ENCODE measurements at places on chromosomes 16 and 17. TPM values are rescaled to one million over a fixed set of nuclear protein-coding genes. Genes with fewer than 3 reads are reported as not detected.

DNA sequence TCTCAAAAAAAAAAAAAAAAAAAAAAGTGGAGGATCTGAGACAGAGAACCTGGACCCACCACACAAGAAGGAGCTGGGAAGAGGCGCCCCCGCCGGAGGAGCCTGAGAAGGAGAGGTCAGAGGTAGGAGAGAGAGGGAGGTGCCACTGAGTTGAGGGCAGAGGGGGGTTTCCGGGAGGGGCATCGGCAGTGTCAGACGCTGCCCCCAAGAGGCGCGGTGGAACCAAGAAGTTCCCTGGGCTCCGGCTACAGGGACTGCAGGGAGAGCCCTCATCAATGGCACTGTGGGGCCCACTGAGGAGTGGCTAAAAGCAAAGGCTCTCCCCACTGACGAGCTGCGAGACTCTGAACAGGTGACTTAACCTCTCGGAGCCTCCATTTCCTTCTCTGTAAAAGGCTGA is 4.2 kb downstream of the CCDC42 start:
- DNase-seq = no peak

DNA sequence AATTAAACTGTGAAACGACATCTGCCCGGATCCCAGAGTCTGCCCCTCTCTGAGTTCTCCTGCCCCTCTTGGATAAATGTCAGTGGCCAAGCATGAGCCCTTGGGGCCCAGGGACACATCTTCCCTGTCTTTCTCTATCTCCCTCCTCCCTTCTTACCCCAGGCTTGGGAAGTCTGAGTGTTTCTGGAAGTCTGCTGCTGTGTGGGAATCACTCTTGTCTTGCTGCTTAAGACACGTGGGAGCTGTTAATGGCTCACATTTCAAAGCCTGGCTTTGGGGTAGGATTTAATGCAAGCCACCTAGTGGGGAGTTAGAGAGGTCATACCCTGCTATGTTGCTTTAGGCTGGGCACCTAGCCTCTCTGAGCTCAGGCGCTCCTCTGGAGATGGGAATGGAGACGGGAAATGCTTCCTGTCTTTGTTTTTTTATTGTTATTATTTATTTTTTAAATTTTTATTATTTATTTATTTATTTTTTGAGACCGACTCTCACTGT is 218.5 kb upstream of the CIBAR2 start:
- DNase-seq = peak; percentile 92

DNA sequence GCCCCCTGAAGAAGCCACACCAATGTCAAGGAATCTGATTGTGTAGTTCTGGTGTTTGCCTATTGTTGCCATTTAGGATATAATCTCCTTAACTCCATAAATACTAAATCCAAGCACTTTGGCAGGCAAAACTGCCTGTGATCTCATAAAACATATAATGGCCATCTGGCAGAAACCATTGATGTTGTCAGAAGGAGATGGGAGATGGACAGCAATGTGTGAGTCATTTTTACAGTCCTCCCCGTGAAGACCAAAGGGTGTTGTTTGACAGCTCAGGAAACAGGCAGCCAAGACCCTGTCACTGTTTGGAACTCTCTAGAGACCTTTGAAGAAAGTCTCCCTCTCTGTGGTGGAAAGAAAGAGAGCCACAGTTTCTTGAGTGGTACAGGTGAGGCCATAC is 454.1 kb downstream of the HS3ST3B1 start:
- no peak for DNase-seq

- DNase-seq = no peak
Measured at GRCh38 chr17:77246110-77247047, 105.6 kb downstream of the SEC14L1 start.

DNA sequence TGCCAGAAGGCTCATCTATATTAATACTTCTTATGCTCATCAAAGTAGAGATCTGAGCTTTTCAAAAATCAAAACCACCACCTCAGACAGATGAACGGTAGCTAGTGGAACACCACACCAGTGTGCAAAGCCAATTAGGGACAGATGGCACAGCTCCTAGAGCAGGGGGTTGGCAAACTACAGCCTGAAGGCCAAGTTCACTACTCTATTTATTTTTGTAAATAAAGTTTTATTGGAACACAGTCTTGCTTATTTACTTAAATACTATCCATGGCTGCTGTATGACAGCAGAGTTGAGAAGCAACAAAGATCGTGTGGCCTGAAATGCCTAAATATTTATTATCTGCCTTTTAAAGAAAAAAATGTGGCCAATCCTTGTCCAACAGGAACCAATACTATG is 56.8 kb downstream of the AMFR start:
- DNase-seq = no peak

The ACSM5 gene
- total RNA-seq = not detected

DNA sequence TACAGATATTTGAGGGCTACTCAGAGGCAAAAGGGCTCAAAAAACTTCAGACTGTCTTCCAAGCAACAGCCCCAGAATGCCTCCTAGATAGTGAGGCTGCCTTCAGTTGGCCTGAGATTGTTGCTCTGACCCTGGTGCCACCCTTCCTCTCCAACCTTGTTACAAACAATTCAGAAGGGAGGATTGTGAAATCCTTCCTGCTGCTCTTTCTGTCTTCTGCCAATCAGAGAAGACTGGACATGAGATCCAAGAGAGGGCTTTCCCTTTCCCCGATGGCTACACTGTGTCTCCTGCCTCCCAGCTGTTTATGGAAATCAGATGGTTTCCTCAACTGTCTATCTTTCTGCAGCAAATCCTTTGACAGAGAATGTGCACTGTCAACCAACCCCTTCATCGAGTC is 419.9 kb downstream of the CDH13 start:
- DNase-seq = no peak

DNA sequence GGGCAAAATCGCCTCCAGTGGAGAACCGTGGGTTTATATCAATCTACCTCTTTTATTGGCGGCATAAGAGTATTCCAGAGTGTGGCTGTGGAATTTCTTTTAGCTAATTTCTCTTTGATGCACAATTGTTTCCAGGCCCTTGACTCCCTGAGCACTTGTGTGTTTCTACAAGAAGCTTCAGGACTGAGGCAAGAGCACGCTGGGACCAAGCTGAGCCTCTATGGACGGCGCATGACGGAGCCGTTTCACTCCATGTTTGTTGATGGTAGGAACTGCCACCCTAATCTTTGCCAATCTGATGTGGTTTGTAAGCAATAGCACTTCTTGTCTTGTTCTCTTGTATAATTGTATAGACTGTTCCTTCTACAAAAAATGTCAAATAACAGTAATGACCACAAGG is 11.2 kb upstream of the ANKRD40CL start:
- no peak for DNase-seq

The ITGAL gene
- not detected for total RNA-seq

DNA sequence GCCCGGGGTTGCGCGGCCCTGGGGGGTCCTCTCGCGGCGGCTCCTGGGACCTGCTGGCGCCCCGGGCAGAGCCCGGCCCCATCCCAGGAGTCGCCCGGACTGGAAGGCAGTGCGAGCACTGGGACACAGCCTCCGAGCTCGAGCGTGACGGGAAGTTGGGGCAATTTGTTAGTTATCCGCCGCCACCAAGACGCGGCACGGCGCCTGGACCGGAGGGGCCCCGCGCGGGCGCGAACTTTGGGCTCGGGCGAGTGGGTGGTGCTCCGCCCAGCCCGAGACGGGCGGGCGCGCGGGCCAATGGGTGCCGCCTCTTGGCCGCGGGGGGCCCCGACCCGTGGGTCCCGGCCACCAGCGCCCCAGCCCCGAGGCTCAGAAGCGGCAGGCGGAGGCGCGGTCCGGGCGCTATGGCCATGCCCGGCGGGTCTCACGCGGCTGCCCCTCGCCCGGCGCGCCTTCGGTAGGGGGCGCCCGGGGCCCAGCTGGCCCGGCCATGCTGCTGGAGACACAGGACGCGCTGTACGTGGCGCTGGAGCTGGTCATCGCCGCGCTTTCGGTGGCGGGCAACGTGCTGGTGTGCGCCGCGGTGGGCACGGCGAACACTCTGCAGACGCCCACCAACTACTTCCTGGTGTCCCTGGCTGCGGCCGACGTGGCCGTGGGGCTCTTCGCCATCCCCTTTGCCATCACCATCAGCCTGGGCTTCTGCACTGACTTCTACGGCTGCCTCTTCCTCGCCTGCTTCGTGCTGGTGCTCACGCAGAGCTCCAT is at the start of gene ADORA2B:
TSS of gene ADORA2B (plus strand) at position 372 of the 768 bp plus-strand sequence. CDS start at position 491, 119 bp downstream.
- peak; percentile 68 for DNase-seq

The ACE gene
- total RNA-seq = 24.3 TPM

DNA sequence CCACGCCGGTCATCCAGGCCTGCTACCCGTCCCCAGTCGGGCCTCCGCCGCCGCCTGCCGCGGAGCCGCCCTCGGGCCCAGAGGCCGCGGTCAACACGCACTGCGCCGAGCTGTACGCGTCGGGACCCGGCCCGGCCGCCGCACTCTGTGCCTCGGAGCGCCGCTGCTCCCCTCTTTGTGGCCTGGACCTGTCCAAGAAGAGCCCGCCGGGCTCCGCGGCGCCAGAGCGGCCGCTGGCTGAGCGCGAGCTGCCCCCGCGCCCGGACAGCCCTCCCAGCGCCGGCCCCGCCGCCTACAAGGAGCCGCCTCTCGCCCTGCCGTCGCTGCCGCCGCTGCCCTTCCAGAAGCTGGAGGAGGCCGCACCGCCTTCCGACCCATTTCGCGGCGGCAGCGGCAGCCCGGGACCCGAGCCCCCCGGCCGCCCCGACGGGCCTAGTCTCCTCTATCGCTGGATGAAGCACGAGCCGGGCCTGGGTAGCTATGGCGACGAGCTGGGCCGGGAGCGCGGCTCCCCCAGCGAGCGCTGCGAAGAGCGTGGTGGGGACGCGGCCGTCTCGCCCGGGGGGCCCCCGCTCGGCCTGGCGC is 2.4 kb downstream of the HIC1 start:
- DNase-seq = no peak

The CACNG3 gene
- not detected for total RNA-seq

GRCh38 chr16:2036200-2036966 is 9.7 kb downstream of the NHERF2 start:
- no peak for DNase-seq

The PRAC2 gene
- not detected for total RNA-seq

The KREMEN2 gene
- total RNA-seq = not detected

The HS3ST2 gene
- not detected for total RNA-seq

The KRTAP4-3 gene
- not detected for total RNA-seq

DNA sequence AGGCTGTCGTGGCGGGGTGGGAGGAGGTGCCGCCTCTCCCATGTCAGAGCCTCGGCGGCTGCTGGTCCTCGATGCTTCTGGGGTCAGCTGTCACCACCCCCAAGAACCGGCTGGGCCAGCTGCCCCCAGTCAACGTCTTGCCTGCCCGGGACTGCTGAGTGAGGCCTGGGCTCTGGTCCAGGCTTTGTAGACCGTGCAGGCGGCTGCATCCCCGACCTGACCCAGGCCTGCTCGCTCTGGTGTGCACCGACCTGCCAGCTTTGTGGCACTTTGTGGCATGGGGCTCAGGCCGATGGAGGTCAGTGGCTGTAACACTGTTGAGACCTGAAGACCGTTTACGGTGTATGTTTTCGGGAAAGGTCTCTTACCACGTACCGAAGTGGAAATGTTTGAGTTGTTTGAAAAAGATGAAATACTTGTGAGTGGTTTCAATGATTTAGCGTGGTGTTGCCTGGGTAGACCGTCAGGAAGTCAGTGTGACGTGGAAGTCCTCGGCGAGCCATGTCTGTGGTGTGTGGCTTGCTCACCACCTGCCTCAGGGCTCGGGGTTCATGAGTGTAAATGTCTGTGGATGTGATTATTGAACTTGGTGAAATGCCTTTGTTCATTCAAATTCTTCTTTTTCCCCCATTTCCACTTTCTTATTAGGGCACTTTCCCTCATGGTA is 53.2 kb upstream of the ZNF750 start:
- DNase-seq = no peak

- DNase-seq = no peak
Measured at GRCh38 chr17:69447726-69448125, 33.2 kb downstream of the MAP2K6 start.

The FGF11 gene
- total RNA-seq = 1.7 TPM
